ENCODE measurements at places on chromosomes 7 and 10. TPM values are rescaled to one million over a fixed set of nuclear protein-coding genes. Genes with fewer than 3 reads are reported as not detected.

GRCh38 chr10:420154-421121 lies 269.0 kb downstream of the DIP2C start:
- DNase-seq = no peak

CEP55 gene
- 12.2 TPM for polyA plus RNA-seq

- DNase-seq = no peak
These were observed 56.5 kb downstream of the KIAA1549 start for GRCh38 chr7:138924501-138925225.

DNA sequence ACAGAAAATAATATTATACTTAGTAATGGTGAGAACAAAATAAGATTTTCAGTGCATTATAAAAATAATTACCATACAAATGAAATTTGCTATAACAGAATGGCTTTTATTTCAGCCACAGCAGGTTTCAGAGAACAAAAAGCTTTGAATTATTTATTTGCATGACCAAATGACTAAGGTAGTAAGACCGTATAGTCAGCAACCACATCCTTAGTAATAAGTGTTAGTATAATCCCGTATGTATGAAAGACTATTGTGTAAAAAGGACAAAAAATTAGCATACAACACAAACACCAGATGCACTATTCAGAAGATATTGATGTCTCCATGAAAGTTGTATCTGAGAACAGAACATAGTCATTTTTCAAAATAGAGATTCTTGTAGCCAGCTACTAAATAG lies 12.2 kb downstream of the PDZD8 start:
- no peak for DNase-seq

TMEM273 gene
- polyA plus RNA-seq = 2.1 TPM

- no peak for DNase-seq
These were observed 748.7 kb downstream of the AUTS2 start for GRCh38 chr7:70346844-70347462.

GRCh38 chr7:156943091-156944041 lies 6.1 kb upstream of the NOM1 start:
- no peak for DNase-seq

CDK13 gene
- polyA plus RNA-seq = 59.5 TPM

DNA sequence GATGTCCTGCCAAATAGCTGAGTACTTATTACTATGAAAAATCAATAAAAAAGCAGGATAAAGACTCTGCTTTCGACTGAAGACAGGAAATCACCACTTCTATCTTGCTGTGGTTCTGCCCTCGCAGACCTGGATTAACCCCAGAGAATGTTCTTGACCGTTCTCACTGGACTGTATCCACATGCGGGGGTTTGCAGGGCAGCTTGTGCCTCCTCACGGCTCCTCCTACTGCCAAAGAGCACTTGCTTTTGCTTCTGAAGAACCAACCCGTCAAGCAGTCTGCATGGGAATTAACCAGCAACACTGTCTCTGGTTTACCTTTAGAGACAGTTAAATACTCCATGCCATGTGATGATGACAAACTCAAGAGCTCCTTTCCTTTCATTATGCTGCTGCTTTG lies 184.0 kb downstream of the GFRA1 start:
- DNase-seq = no peak

RAMP3 gene
- 7.8 TPM for polyA plus RNA-seq

DNA sequence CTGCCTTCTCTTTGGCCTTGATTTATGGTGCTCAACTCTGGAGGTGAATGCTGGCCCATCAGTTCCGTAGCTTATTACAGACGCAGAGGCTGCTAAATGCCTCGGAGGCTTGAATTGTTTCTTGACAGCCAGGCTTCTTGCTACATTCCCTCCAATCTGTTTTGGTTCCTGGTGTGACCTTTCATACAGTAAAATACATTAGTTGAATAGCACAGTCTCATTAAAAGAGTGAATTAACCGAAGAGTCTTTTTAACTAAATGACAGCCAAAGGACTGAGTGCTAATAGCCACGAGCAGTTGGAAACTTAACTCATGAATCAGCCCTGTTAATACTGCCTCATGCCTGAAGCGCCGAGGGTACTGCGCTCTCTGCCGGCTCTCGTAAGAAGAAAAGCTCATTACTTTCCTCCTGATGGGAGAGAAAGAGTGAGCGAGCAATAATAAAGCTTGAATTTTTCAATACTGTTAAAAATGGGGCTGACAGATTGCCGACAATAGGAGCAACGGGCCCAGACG lies 236.4 kb upstream of the GPR26 start:
- no peak for DNase-seq

GRCh38 chr7:122257056-122257455 lies 47.5 kb downstream of the FEZF1 start:
- DNase-seq = no peak

- DNase-seq = no peak
These were observed 273.9 kb upstream of the ADARB2 start for GRCh38 chr10:2011106-2011716.

GRCh38 chr7:38317515-38317914 lies 44.1 kb upstream of the TARP start:
- DNase-seq = no peak

SFTPA1 gene
- not detected for polyA plus RNA-seq

DNA sequence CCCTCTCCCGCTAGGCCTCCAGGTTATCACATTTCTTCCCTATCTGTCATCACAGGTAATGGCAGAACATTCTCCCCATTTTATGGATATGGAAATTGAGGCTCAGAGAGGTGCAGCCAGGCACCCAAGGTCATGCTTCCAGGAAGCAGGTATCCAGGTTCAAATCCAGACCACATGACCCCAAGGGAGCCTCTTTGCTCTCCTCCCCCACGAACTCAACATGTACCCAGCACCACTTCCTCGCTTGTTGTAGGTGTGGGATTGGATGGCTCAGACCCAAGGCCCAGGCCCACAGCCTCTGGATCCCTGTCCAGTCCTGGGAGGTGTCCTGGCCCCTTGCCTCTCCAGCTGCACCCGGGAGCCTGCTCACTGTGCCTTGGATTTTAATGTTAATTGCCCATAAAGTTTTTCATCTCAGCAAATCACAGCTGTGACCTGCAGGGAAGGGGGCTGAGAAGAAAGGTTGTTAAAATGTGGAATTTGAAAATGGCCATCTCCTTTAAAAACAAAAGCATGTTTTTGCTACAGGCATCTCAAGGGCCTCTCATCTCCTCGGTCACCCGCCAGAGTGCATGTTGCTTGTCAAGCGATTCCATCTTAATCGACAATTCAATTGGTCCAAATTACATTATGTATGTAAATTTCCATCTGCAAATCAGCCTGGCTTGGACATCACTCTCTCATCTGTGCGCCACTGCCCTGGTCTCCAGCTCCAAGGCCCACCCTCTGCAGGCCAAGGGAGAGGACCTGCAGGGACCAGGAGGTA lies 205.4 kb upstream of the ZMIZ1 start:
- no peak for DNase-seq

DNA sequence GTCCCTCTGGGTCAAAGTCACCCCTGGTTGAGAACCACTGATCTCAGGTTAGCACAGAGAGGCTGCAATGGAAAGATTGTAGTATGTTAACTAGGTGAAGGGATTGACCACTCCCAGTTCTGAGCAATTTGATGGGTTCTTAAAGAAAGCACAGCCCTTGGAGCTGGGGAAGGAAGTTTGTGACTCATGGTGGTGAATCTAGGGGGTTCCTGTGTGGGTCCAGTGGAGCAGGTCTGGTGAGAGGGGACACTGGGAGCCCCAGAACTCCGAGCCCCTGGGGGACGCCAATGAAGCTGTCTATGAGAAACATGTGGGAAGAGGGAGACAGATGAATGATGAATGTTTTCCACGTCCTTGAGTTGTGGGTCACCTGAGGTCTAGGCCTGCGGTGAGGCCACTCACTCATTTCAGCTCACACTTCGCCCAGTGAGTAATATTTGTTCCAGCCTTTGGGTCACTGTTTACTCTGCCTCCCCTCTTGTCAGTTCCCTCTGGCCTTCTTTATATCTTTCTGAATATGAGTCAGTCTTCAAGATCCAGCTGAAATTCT lies 341.9 kb downstream of the LRMDA start:
- DNase-seq = no peak

LRIT1 gene
- not detected for polyA plus RNA-seq

DNAJC2 gene
- 49.6 TPM for polyA plus RNA-seq

DNA sequence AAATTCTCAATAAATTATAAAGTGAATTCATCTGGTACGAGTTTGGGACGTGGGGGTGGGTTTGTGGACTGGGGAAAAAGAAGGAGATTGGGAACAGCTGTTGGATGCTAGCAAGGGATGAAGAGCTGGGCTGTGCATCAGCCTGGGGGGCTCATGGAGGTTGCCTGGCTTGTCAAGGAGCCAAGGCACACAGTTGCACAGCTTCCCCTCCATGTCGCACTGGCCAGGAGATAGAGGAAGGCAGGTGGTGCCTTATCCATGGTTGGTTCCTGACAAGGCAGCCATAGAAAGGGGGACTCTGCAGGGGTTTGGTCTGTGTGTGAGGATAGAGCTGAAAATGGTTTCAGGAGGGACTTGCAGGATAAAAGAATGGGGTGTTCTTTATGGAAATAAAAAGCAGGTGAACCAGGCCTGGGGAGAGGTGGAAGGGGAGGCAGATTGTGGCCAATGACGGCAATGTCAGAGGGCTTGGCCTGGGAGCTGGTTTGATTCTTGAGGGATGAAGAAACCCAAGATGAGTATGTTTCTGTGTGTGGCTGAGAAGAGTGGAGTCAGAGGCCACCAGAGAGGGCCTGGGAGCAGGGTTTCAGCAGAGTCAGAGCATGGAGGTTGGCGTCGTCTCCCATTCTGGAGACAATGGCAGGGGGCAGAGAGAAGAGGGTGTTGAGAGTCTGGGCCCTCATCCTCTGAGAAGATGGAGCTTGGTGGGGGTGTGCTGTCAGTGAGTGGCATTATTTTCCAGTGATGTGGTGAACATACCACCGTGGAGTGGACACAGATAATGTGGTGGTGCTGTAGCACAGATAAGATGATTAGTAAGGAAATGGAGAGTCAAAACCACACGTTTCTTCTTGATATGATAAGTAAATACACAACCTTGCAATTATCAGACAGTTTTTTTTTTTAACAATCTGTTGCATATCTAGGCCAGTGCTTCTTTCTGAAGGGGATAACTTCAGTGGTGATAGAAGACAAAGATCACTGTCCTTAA lies 108.2 kb downstream of the PTPN20 start:
- no peak for DNase-seq

DNA sequence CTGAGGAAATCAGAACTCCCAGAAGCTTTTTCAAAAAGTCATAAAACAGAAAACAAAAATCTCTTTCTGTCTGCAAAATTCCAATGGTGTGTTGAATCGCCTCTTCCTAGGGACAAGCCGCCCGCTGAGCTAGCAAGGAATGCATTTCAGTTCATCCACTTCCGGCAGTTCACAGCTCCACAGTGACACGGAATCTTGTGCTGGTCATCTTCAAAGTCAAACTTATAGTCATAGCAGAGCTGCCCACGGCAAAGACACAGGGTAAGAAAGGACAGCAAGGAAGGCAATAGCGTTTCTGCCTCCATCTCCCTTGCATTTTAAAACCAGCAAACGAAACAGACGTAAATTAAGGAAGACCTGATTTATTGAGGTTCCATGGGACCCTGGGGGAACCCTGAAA lies 111.2 kb downstream of the GALNT11 start:
- peak; percentile 17 for DNase-seq

DNA sequence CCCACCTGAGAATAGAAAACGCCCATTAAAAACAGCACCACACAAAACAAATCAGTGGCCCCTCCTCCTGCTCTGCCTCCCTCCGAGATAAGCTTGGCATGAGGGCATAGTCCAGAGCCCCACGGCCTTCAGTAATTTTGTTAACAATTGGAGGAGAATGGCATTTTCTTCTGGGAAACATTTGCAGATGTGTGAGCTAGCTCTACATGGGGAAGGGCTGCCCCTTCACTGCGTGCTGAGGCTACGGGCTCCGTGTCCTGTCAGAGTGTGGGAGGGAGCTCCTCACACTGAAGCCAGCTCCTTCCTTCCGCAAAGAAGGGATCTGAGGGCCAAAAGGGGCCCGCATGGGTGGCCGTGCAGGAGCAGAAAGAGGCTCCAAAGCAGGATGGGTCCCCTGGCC lies 15.2 kb downstream of the GRK5 start:
- DNase-seq = no peak

DNA sequence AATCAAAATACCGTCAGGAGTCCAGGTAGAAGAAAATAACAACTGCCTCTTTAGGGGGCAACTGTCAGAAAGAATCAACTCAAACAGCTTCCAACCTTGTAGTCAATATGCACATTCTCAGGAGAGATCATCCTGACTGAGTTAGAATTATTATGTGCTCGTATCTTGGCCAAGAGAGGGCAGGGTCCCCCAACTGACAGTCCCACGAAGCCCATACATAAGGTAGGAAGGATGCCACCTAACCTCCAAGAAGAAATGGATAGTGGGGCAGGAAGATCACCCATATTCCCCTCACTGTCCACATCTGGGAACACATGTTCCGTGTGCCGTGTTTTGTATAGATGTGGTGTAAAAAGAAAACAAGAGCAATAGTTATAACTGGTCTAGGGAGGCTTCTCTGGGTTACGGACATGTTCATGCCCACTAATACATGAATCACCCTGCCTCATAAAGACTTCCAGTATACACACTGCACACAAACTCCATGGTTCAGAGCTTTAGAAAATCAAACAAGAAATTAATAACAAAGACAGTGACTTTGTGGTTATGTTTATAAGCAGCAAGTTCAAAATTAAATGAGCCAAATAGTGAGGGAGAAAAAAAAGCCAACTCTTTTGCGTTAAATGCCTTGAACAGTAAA lies 295.6 kb downstream of the FGFR2 start:
- DNase-seq = no peak

- DNase-seq = no peak
These were observed 17.9 kb downstream of the NHLRC2 start for GRCh38 chr10:113872139-113873030.

- peak; percentile 84 for DNase-seq
These were observed 842 bp upstream of the SKIDA1 start for GRCh38 chr10:21526188-21526859.

PRRT4 gene
- 0.65 TPM for polyA plus RNA-seq

NODAL gene
- 0.45 TPM for polyA plus RNA-seq

SYT15B gene
- polyA plus RNA-seq = 2.6 TPM

DNA sequence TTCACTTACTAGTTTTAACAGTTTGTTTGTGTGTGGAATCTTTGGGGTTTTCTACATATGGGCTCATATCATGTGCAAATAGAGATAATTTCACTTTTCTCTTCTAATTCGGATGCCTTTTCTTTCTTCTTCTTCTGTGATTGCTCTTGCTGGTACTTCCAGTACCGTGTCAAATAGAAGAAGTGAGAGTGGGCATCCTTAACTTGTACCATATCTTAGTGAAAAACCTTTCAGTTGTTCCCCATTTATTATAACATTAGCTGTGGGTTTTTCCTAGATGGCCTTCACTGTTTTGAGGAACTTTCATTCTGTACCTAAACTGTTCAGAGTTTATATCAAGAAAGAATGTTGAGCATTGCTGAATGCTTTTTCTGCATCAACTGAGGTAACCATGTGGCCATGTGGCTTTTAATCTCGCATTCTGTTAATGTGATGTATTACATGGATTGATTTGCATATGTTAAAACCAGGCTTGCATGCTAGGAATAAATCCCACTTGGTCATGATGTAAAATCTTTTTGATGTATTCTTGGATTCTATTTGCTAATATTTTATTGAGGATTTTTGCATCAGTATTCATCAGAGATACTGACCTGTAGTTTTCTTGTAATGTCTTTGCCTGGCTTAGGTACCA lies 78.7 kb downstream of the FAM107B start:
- no peak for DNase-seq

FLNC gene
- polyA plus RNA-seq = 11.2 TPM

PDE1C gene
- polyA plus RNA-seq = 6.1 TPM

- no peak for DNase-seq
These were observed 751.8 kb downstream of the KCNMA1 start for GRCh38 chr10:76885816-76886215.

- no peak for DNase-seq
These were observed 360.4 kb upstream of the SHH start for GRCh38 chr7:156172638-156173037.
